Heart right ventricle (tissue), 16 donors: ENCODE measurements at places on chromosomes 1 and 21.

DNA sequence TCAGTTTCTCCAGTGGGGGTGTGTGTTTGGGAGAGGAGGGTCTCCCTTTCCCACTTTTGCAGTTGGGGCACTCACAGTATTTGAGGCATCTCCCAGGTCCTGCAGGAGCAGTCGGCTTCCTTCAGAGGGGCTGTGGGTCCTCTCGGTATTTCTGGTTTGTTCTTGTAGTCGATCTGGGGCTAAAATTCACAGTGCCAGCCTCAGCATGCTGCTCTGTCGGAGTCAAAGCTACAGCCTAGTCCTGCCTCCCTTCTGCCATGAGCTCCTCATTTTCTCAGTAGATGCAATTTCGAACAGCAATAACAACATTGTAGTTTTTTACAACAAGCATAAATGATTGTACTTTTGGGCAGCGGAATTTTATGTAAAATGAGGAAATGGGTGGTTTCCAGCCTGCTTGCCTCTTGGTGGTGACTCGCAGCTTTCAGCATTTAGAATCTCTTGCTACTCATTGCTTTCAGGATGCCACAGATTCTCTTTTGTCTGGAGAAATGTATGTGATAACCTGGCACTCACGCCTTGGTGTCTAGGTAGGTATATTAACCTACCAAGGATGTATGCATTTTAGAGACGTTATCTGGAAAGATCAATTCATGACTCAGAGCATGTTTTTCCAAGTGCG lies 82.4 kb upstream of the C21orf91 start:
- no peak overlapping the region for H3K27ac ChIP-seq
- no peak overlapping the region for H3K4me3 ChIP-seq
- no peaks in the 10 kb centered on the region for H3K36me3 ChIP-seq
- peaks cover 22% of the 10 kb centered on the region for H3K4me1 ChIP-seq
- no peak for DNase-seq

GRCh38 chr1:51313961-51314777 lies 16.2 kb downstream of the TTC39A start:
- no peak for DNase-seq
- no peaks in the 10 kb centered on the region for H3K27me3 ChIP-seq
- H3K4me1 ChIP-seq: no peaks in the 10 kb centered on the region
- H3K36me3 ChIP-seq: peaks cover 21% of the 10 kb centered on the region
- H3K27ac ChIP-seq: no peak overlapping the region

- peak overlapping the region; percentile 96 for H3K27ac ChIP-seq
- H3K4me1 ChIP-seq: peaks cover 48% of the 10 kb centered on the region
Measured at GRCh38 chr1:151058692-151059091, 730 bp downstream of the CDC42SE1 start.

- no peaks in the 10 kb centered on the region for H3K36me3 ChIP-seq
- H3K27ac ChIP-seq: peak overlapping the region; percentile 96
- H3K27me3 ChIP-seq: no peaks in the 10 kb centered on the region
Measured at GRCh38 chr1:61052395-61053225, 29.8 kb upstream of the NFIA start.

GRCh38 chr1:68975212-68975933 lies 478.5 kb upstream of the DEPDC1 start:
- no peak overlapping the region for H3K27ac ChIP-seq
- no peaks in the 10 kb centered on the region for H3K36me3 ChIP-seq
- no peaks in the 10 kb centered on the region for H3K27me3 ChIP-seq

- no peak for DNase-seq
- H3K4me1 ChIP-seq: peaks cover 23% of the 10 kb centered on the region
- no peak overlapping the region for H3K27ac ChIP-seq
- no peaks in the 10 kb centered on the region for H3K36me3 ChIP-seq
- H3K27me3 ChIP-seq: no peaks in the 10 kb centered on the region
- H3K4me3 ChIP-seq: no peak overlapping the region
Measured at GRCh38 chr1:67840449-67840848, 7.2 kb upstream of the GNG12 start.

DNA sequence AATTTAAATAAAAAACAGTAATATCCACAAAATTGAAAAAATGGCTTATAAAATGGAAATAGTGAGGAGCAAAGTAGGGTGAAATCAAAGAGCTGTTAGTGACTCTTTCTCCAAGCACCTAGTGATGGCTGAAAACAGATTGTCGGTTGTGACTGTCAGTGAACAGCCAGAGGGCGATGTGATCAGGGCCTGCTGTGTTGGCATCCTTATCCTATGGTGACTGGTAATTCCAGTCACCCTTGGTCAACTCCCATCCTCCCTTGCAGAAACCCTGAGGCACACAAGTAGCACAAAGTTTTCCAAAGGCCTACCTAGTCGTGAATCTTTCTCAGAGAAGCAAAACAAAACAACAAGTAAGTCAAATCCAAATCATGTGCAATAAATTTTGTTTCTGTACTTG lies 599.8 kb upstream of the CXADR start:
- no peak overlapping the region for H3K27ac ChIP-seq
- H3K36me3 ChIP-seq: no peaks in the 10 kb centered on the region
